Substantia nigra (tissue), 51 donors: ENCODE measurements at places on chromosomes 7 and 10.

GRCh38 chr7:33842150-33842549 is 63.2 kb upstream of the BMPER start:
- DNase-seq = no peak

DNA sequence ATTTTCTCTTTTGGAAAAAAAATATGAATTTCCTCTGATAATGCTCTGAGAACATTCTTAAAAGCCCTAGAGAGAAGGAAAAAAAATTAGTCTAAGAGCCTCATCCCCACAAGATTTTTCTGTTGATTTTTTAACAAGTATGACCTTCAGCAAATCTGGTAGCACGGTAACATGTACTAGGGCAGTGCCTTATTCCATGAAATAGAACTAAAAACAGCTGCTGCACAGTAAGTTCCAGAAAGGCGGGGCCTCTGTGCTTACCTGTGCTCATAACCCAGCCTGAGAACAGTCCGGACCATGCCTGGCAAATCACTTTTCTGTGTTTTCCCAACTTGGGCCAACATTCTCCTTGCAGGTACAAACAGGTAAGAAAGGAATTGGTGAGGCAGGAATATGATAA is 519.1 kb upstream of the AKR1E2 start:
- DNase-seq = no peak

DNA sequence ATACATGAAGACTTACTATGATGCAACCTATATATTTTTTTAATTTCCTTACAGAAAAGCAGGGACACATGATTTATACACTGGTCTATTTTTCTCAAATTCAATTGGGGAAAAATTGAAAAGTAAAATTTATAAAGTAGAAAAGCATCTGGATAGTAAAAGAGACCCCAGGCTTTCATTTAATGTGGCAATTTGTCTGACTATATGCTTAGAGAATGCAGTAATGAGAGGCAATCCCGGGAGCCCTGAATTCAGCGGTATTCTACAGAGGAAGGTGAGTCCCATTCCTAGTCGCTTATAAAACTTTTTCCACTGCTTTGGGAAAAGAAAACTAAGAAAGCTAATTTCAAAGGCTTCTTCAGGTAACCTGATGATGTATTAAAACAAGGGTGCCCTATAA is 167.1 kb downstream of the SEMA3D start:
- DNase-seq = no peak

DNA sequence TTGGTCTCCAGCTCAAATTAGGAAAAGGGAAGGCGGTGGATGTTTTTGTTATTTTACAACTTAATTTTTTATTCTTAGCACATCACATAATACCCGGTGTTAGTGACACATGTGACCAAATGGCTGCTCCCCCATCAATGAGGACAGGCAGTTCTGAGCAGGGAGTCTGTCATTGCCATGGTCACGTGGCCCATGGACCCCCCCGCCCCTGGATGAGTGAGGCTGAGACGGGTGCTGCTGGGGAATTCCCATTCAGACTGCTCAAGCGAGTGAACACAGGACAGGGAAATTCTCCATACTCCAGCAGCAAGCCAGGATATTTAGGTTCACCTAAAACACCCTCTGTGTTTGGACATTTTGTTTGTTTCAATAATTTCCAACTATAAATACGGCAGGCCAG is 34.7 kb upstream of the SLC35B4 start:
- DNase-seq = no peak

GRCh38 chr10:90213346-90213745 is 512.0 kb downstream of the KIF20B start:
- DNase-seq = no peak

DNA sequence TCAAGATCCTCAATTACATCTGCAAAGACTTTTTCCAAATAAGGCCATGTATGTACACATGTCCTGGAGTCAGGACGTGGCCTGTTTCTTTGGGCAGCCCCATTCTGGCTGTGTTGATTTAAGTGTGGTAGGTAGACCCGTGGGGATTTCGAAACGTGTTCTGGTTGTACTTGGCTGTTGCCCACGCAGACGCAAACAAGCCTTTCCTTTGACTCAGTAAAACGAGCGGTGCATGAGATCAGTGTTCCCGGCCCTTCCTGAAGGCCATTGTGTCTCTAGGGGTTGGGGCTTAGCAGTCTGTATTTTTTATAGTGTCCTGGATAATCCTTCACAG is 64.8 kb upstream of the DNAJB6 start:
- DNase-seq = no peak

- DNase-seq = no peak
Measured at GRCh38 chr10:101857802-101858476, 14.3 kb upstream of the KCNIP2 start.

- peak; percentile 44 for DNase-seq
Measured at GRCh38 chr7:100691676-100692577, 2.1 kb downstream of the GIGYF1 start.

DNA sequence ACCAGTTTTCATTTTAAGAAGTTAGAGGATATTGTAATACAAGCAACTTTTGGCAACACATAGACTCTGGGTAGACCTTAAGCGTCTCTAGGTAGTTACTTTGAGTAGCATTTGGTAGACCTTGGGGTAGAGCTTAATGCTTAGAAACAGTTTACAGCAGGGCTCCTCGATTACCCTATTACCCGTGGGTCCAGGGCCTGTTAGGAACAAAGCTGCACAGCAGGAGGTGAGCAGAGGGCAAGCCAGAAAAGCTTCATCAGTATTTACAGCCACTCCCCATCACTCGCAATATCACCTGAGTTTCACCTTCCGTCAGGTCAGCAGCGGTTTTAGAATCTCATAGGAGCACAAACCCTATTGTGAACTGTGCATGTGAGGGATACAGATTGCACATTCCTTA is 173.5 kb downstream of the TSPAN12 start:
- DNase-seq = no peak

DNA sequence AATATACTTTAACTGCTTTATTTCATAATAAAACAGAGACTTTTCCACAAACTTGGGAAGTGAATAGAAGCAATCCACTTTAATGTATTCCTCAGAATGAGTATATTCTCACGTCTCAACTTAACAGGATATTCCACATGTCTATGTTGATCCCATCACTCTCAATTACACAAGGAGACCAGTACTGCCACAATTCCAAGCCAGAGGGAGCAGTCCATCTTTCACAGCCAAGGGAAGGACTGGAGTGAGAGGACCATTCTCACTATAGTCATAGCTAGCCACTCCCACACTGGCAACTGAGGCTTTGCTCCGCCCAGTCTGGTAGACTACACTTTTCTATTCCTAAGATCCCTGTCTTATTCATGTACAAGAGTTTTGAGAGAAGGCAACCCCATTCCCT is 553.9 kb downstream of the CNTNAP2 start:
- DNase-seq = no peak

DNA sequence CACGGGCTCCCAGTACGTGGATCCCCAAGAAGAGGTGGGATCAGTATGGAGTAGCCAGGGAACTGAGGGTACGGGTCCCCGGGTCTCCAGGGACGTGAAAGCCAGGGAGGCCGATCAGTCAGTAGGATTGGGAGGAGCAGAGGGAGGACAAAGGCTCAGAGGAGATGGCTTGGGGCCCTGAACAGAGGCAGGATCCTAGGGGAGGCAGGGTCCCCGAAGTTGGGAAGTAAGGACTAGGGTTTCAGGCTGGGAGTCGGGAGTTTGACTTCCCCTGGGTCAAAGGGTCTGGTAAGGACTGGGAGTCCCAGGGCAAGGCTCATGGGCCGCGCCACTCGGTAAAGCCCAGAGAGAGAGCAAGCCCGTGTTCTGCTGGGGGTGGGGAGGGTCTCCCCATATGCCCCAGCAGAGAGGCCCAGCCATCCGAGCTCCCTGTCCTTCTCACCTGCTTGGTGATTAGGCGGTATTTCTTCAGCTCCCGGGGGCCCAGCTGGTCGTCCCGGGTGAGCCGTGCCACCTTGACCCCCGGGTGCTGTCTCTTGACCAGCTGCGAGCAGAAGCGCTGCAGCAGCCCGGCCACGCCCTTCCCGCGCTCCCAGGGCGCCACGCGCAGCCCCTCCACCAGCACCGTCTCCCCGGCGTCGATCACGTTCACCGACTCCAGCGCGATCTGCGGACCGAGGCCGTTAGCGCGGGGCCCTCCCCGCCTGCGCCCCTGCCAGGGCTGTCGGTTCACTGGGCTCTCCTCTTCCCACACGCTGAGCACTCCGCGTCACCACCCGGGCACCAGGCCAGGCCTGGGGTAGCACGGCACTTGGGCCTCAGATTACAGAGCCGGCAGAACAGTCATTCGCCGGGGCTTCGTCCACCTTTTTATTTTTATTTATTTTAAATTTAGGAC is 7.0 kb downstream of the NAT16 start:
- peak; percentile 66 for DNase-seq

- DNase-seq = no peak
Measured at GRCh38 chr7:44775383-44776107, 20.9 kb upstream of the PPIA start.

GRCh38 chr10:33001908-33002492 is 44.0 kb upstream of the ITGB1 start:
- no peak for DNase-seq

DNA sequence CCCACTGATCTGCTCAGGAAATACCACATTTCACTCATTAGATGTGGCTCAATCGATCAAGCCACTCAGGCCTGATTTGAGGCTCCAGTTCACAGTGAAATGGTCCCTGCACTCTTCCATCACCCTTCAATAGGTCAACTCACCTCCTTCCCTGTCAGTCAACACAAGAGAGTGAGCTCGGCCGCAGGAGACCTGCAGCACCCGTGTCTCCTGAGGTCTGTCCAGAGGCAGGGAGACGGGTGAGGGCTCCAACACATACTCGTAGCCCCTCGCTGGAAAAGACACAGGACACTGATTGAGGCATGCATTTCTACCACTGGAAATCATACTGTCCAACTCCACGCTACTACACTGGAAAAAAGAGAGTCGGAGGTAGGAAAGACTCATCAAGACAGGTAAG is 7.1 kb downstream of the RCC1L start:
- DNase-seq = no peak

GRCh38 chr10:36802490-36803153 is 322.8 kb upstream of the ANKRD30A start:
- no peak for DNase-seq

DNA sequence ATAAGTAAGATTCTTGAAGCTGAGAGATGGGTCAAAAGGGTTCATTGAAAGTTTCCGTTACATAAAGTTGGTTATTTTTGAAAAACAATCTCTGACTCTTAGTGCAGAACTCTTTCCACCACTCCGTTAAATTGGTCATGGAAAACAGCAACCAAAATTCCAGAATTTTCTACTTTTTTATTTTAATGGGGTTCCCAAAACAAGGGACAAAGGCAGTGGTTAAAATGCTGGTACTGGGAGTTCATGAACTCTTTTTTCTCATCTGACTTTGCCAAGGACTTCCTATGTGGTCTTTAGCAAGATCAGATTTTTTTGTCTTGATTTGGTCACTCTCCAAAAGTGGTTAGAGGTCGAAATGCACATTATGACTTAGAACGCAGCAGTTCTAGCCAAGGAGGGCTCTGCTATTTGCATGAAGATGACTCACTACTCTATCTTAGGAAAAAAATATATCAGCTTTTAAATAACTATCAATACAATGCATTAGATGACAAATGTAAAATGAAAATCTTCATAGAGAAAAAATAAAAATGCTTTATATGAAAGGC is 145.7 kb downstream of the REEP3 start:
- DNase-seq = no peak

DNA sequence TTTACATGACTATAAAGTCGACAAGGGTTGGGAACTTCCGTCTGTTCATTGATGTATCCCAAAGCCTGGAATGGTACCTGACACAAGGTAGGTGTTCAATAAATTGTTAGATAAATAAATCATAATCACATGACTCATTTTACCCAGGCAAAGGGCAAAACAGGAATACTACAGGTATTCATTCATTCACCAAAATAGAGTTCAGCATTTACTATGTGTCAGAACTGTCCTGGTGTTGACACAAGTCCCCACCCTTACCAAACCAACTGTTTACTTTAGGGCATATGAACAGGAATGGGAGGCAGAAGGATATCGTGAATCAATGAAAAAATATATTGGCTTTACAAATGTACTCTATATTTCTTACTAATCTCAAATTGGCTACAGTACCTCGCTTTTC is 666 bp upstream of the YAE1 start:
- no peak for DNase-seq

GRCh38 chr7:132738254-132738653 is 162.0 kb upstream of the PLXNA4 start:
- no peak for DNase-seq

- DNase-seq = no peak
Measured at GRCh38 chr10:5546891-5547680, 22.3 kb downstream of the CALML3 start.
